ENCODE measurements at places on chromosomes 2 and 18. TPM values are rescaled to one million over a fixed set of nuclear protein-coding genes. Genes with fewer than 3 reads are reported as not detected.

DNA sequence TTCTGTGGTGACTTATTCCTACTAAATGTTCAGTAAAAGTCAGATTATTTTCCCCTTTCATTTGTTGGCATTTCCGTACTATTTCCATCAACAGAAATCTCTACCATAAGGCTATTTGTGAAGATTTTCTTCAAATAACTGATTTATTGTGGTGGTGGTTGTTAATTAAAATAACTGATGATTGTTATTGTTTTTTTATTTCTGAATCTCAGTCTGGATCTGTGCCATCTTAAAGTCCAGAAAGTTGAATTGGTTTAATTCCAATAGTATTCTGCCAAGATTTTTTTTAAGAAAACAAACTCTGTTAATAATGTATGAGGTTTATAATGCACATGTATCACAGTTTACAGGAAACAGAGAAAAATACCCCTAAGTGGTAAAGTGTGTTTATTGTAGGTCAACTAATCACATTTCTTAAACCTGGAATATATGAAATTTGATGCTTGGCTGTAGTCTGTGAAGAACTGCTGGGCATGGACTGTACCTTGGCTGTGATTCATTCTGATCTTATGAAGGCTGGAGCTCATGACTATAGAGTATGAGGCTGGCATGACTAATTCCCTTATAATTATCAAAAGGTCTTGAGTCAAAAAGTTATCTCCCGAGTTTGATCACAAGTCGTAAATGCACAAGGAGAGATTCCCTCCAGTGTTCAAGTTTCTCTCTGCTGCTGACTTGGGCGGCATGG, 134.2 kb upstream of the RND3 start:
- H3K36me3 ChIP-seq = no peaks in the 10 kb centered on the region
- no peaks in the 10 kb centered on the region for H3K4me1 ChIP-seq

DNA sequence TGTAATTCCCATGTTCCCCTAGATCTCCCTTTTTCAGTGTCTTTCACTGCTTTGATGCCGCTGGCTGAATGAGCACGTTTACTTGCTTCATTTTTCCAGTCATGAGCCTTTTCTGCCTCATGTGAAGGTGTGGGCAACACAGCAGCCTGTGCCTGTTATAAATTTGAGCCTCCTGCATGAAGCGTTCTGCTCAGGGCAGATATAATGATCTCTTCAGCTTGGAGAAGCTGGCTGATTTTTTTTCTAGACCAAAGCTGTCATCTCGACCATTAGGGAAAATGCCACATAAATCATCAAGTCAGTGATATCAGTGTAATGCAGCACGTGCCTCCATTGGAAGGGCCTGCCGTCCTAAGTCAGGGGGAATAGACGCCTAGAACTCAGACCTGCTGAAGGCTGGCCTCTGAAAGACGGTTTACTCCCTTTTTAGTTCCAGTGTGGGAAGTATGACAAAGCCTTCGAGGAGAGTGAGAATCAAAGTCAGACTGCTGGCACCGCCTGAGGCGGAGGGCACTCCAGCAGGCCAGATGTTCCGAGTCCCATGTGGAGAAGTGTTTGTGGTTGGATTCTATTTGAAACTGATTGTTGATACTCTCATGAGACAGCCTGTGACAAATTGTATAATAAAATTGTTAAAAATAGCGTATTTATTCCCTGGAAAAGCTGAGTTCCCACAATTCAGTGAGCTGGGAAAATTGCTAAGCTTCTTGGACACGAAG, 196.5 kb downstream of the MYO1B start:
- no peaks in the 10 kb centered on the region for H3K36me3 ChIP-seq
- no peaks in the 10 kb centered on the region for H3K27me3 ChIP-seq
- DNase-seq = no peak
- H3K27ac ChIP-seq = no peak overlapping the region
- peaks cover under 1% of the 10 kb centered on the region for H3K4me1 ChIP-seq
- H3K4me3 ChIP-seq = no peak overlapping the region

DNA sequence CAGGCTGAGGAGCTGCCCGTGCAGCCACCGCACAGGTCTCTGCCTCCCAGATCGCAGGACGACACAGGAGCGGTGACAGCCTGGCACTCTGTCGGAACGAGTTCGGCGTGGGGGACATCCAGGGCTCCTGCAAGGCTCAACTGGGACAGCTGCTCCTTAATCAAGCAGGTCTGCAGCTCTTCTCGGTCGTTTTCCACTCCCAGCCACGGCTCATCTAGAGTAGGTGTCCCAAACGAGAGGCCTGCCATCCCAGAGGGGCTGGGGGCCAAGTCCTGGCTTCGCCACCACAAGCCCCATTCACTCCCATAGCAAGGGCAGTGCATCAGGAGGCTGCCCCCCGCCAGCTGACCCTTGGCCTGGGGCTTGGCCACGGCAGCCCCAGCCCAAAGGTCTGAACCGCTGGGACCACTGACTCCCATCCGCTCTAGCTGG, 22.5 kb downstream of the PASK start:
- no peaks in the 10 kb centered on the region for H3K27me3 ChIP-seq
- peak overlapping the region; percentile 98 for H3K27ac ChIP-seq
- peaks cover 55% of the 10 kb centered on the region for H3K4me1 ChIP-seq

DNA sequence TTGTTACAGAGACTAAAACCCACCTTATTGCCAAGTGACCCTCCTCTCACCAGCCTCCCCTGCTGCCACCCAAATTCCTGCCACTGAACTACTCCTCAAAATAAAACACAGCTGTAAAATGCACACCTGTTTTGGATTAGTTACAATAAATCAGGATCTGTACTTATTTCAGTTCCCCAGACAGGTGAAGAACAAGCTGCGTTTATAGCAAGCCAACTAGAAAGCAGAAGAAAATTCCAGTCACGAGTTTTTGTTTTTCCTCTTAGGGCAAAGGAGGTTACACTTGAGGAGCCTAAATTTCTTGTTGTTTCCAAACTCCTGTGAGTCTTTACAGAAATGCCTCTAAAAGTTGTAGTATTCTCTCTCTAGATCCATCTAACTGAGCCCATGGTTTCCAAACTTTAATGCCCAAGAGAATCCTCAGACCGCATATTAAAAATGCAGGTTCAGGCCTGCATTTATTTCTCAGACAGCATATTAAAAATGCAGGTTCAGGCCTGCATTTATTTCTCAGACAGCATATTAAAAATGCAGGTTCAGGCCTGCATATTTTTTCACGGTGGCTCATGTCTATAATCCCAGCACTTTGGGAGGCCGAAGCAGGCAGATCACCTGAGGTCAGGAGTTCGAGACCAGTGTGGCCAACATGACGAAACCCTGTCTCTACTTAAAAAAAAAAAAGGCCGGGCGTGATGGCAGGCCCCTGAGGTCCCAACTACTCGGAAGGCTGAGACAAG, 62.2 kb downstream of the ALPK2 start:
- H3K4me3 ChIP-seq = no peak overlapping the region
- no peaks in the 10 kb centered on the region for H3K36me3 ChIP-seq
- no peak overlapping the region for H3K27ac ChIP-seq

GRCh38 chr2:17790536-17790935, 25.7 kb upstream of the MSGN1 start:
- H3K4me3 ChIP-seq = no peak overlapping the region
- H3K36me3 ChIP-seq = no peaks in the 10 kb centered on the region
- peaks cover 32% of the 10 kb centered on the region for H3K4me1 ChIP-seq
- H3K27me3 ChIP-seq = no peaks in the 10 kb centered on the region
- no peak for DNase-seq

DNA sequence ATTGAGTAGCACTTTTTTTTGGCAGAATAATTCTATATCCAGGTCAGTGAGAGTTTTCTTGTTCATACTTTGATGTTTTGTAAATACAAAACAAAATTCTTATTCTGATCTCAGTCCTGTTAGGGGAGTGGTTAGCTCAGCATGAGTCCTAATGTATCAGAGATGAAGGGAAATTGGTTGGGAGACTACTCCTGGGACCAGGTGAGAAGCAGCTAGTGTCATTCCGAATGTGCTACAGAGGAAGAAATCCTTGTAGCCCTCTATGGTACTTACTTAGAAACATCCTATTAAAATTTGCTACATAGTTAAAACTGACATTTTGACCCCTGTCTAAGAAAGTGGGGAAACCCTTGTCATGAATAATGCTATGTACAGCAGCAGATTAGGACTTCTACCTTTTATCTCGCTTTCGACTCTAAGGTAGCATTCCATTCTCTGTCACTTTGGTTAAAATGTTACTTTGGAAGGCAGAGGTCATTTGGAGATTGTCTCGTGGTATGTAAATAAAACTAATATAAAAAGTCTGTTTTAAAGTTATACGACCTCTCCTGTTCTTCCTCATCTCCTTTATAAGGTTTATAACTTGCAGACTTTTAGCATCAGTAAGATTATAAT, 65.8 kb downstream of the PARD3B start:
- no peaks in the 10 kb centered on the region for H3K4me1 ChIP-seq
- H3K27ac ChIP-seq = no peak overlapping the region
- no peak for DNase-seq
- no peaks in the 10 kb centered on the region for H3K36me3 ChIP-seq

DNA sequence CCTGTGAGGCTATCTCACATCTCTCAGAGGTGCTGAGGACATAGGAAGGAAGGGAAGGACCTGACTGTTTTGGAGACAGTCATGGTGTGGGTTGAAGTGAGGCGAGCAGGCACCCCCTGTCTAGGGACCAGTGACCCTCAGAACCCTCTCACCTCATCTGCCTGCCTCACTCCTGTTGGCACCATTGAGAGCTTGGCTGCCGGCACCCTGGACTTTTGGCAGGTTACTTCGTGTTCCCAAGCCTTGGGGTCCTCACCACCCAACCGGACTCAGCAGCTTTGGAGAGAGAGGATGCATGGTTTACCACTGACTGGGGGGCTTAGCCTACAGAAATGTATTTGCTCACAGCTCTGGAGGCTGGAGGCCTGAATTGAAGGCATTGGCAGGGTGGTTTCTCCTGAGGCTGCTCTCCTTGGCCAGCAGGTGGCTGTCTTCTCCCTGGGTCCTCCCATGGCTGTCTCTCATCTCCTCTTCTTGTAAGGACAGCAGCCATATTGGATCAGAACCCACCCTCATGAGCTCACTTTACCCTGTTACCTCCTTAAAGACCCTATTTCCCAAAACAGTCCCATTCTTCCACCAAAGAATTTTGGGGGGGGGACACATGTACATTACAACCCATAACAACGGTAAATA, 142.0 kb downstream of the TSN start:
- H3K27me3 ChIP-seq = no peaks in the 10 kb centered on the region
- no peak for DNase-seq
- H3K4me1 ChIP-seq = no peaks in the 10 kb centered on the region
- H3K4me3 ChIP-seq = no peak overlapping the region
- H3K36me3 ChIP-seq = no peaks in the 10 kb centered on the region
- H3K27ac ChIP-seq = no peak overlapping the region

DNA sequence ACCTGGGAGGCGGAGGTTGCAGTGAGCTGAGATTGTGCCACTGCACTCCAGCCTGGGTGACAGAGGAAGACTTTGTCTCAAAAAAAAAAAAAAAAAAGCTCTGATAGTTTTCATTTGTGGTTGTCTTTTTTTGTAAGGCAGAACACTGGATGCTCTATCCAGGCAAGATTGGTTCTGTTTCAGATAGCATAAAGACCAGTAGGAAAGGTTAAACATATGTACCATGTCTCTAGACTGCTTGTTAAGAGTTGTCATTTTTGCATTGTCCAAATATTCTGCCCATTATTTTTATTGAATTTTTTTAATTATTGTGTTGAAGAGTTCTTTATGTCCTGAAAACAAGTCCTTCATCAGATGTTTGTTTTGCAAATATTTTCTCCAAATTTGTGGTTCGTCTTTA, 60.0 kb downstream of the NCOA1 start:
- peaks cover 18% of the 10 kb centered on the region for H3K4me1 ChIP-seq
- H3K27ac ChIP-seq = no peak overlapping the region
- peaks cover 33% of the 10 kb centered on the region for H3K36me3 ChIP-seq
- no peaks in the 10 kb centered on the region for H3K27me3 ChIP-seq
- DNase-seq = no peak

Gene SH3RF3
- total RNA-seq = 0.07 TPM

Gene AMER3
- not detected for total RNA-seq

Gene CNGA3
- not detected for total RNA-seq

GRCh38 chr2:232731470-232731869, 34.3 kb downstream of the GIGYF2 start:
- H3K27ac ChIP-seq = no peak overlapping the region
- H3K36me3 ChIP-seq = peaks cover 66% of the 10 kb centered on the region
- H3K27me3 ChIP-seq = no peaks in the 10 kb centered on the region
- DNase-seq = no peak

Gene CXCR4
- 200 TPM for total RNA-seq
